Transverse colon (tissue), 4 donors: ENCODE measurements at places on chromosomes 11 and 22. TPM values are rescaled to one million over a fixed set of nuclear protein-coding genes. Genes with fewer than 3 reads are reported as not detected.

The RHOD gene
- 7.2 TPM for total RNA-seq

The MCAM gene
- 87.4 TPM for total RNA-seq

- H3K27ac ChIP-seq, result no peak overlapping the region
- no peak overlapping the region for H3K4me3 ChIP-seq
- no peaks in the 10 kb centered on the region for H3K27me3 ChIP-seq
- H3K36me3 ChIP-seq, result no peaks in the 10 kb centered on the region
- no peak for DNase-seq
Observed at GRCh38 chr11:101346591-101346990, 217.0 kb upstream of the PGR start.

DNA sequence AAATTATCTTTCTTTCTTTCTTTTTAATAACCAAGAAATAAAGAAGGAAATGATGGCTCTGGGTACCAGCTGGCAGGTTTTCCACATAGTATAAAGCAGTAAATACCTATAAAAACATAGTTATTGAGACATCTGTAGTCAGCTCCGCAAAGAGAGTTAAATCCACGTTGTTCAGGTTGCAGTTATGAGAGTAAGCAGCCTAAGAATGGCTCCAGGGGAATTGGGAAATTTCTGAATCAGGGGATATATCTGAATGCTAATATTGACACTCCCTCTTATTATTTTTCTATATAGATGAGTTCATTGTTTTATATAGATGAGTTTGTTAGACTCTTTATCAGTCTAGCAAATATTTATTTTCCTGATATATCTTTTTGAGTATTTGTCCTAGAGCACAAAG lies 322.0 kb upstream of the LRRC4C start:
- H3K4me1 ChIP-seq, result no peaks in the 10 kb centered on the region
- H3K27ac ChIP-seq, result no peak overlapping the region
- H3K27me3 ChIP-seq, result no peaks in the 10 kb centered on the region
- H3K36me3 ChIP-seq, result no peaks in the 10 kb centered on the region

- H3K27me3 ChIP-seq, result no peaks in the 10 kb centered on the region
- H3K4me1 ChIP-seq, result peaks cover 40% of the 10 kb centered on the region
- no peaks in the 10 kb centered on the region for H3K36me3 ChIP-seq
- H3K27ac ChIP-seq, result peak overlapping the region; percentile 90
- peak overlapping the region; percentile 93 for H3K4me3 ChIP-seq
Observed at GRCh38 chr11:77472991-77473800, 698 bp downstream of the PAK1 start.
